ENCODE measurements at places on chromosomes 3 and 15.

DNA sequence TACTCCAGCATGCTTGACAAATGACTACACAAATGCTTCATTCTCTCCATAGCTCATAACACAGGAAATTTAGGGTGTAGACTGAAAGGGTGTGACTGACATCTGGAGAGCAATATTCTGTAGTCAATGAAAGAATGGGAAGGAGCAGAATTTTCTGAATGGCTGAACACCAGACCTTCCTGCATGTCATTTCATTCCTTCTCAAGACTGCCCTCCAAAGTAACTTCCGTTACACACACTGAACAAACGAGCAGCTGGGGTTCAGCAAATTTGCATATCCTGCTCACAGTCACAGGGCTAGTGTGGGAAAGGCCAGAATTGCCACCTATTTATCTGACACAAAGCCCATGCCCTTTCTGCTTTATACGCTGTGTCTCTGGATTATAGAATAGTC is 325.0 kb upstream of the CFAP20DC start:
- no peak for DNase-seq

DNA sequence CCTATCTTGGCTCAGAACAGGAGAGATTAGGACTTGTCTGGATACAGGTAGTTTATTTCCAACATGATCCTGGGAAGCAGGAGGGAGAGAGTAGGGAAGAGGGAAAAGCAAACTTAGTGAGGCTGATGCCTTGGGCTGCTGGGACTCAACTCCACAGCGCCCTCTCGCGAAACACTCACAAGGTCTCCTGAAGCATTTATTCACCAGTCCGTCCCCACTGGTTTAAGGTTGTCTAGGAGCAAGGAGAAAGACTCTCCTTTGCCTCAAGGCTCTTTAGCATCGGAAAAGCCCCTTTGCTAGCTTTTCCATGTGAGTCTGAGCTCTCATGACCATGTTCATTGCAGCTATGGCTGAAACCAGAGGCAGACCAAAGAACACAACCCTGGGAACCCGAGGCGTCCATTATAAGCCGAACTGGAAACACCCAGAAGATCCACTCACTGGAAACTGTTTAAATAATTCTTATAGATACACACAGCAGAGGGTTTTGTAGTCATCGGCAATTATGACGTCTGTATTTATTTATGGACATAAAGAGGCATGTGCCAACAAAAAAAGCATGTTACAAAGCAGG is 244.5 kb downstream of the CD47 start:
- DNase-seq: peak; percentile 23

- DNase-seq: no peak
Measured at GRCh38 chr15:63040509-63040908, 2.0 kb upstream of the TPM1 start.

DNA sequence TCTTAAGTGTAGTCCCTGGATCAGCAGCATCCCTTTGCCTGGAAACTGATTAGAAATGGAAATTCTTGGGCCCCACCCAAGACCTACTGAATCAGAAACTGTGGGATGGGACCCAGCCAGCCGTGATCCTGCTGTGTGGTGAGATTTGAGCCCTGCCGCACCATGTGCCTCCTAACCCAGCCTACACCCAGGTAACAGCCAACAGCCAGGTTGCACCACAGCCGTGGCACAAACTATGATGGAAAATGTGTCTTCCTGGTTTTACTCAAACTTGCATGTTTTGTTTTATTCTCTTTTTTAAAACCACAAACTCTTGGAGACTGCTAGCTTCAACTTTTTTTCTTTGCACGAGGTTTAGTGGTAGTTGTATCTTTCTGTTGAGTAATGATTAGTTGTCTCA is 2.6 kb downstream of the LIMD1 start:
- peak; percentile 42 for DNase-seq

DNA sequence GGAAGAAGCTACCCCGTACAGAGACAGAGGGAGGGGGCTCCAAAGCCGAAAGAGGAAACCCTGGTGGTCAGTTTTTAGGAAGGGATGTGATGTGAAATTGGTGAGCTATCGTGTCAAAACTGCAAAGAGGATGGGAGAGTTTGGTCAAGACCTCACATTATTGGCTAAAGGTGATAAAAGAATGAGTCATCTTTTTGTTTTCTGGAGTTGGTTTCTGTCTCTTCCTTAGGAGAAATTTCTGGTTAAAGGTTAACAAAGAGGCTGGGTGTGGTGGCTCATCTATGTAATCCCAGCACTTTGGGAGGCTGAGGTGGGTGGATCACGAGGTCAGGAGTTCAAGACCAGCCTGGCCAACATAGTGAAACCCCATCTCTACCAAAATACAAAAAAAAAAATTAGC is 217.8 kb upstream of the CBLB start:
- DNase-seq: no peak

GRCh38 chr3:13391308-13391707 is 28.8 kb downstream of the NUP210 start:
- peak; percentile 20 for DNase-seq

All from stimulated activated CD4-positive, alpha-beta T cell treated with anti-CD3 and anti-CD28 coated beads, Interleukin-4, amount 100 ng/mL, for 24 hours (primary cell).